ENCODE measurements at places on chromosomes 11 and 22. TPM values are rescaled to one million over a fixed set of nuclear protein-coding genes. Genes with fewer than 3 reads are reported as not detected.

DNA sequence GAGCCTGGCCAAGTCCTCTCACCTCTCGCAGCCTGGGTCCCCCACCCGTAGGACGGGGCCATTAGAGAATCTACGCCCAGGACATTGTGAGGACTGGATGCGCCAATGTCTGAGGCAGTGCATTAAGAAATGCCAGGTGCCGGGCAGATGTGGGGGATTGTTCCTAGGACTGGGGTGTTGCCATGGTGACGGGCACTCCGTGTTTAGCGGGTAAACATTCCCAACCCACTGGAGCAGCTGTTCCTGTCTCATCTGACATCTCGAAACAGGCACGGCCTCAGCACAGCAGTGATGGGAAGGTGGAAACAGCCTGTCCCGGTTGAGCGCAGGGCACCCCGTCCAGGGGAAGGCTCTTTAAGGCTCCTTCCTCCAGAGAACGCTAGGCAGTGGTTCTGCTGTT, 99.6 kb upstream of the RTL6 start:
- no peak for DNase-seq

DNA sequence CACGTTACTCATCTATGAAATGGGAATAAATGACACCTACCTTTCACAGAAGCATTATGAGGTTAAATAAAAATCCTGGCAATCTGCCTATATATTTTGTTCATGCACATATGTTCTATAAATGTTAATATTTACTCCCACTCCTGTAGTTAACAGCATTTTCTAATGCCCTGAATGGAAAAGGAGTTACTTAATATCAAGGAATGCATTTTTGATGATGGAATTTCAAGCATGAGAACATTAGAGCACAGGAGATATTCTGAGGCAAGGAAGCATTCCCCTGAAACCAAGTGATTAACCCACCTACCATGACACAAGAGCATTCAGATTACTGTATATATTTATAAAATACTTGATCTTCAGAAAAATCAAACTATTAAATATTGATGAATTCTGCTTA, 102.1 kb downstream of the ARHGAP32 start:
- DNase-seq = no peak

- DNase-seq = no peak
These were observed 162.1 kb upstream of the RASSF10 start for GRCh38 chr11:12846786-12847615.

C11orf42 gene
- total RNA-seq = not detected

DNA sequence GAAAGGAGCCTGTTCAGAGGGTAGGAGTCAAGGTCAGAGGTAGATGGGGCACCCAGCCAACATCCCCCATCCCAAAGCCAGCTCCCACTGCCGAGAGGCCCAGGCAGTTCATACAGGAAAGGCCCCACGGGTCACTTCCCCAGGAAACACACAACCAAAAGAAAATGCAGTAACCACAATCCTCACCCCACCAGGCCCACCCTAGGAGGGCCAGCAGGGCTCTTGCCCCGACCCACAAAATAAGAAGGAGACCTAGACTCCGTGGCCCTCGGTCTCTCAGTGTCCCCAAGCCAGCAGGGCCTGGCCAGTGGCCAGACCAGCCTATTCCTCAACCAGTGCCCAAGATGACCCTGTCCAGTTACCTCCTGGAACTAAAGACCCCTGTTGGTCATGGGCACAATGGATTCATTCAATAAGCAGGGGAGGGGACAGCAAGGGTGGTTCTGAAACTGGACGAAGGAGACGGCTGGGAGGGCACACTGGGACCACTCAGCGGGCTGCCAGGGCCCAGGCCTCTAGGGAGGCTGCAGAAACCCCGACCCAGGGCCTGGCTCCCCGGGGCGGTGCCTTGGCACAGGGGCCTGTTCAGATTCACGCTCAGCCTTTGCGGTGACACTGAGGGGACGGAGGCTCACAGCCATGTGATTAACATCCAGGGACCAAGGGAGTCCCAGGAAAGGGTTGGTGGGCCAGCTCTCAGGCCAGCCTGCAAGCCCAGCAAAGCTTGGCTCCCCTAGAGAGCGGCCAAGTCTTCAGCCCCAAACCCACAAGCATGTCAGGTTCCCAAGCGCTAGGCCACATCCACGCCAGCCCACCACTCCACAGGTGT, 5.5 kb downstream of the RAB3IL1 start:
- no peak for DNase-seq

GRCh38 chr11:104713401-104713800, 184.9 kb downstream of the CASP12 start:
- DNase-seq = no peak

DNA sequence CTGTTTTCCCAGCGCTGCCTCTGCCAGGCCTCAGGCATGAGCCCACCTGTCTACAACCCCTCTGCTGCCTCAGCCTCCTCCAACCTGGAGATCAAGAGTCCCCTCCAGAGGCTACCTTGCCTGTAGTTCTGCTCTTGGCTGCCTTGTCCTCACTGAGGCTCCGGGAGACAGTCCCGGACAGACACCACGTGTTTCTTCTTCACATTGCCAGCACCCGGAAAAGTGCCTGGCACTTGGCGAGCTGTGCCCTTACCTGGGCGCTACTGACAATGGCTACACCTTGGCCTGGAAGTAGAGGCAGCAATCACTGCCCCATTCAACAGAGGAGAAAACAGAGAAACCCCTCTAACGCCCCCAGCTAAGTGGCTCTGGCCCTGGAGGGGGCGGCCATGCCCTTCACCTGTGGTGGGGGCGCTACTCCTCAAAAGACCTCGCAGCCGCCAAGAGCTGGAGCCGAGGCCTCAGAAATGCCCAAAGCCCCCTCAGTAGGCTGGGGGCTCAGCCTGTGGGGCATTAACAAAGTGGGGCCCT, 3.0 kb upstream of the NAP1L4 start:
- no peak for DNase-seq

MMP8 gene
- not detected for total RNA-seq

DNA sequence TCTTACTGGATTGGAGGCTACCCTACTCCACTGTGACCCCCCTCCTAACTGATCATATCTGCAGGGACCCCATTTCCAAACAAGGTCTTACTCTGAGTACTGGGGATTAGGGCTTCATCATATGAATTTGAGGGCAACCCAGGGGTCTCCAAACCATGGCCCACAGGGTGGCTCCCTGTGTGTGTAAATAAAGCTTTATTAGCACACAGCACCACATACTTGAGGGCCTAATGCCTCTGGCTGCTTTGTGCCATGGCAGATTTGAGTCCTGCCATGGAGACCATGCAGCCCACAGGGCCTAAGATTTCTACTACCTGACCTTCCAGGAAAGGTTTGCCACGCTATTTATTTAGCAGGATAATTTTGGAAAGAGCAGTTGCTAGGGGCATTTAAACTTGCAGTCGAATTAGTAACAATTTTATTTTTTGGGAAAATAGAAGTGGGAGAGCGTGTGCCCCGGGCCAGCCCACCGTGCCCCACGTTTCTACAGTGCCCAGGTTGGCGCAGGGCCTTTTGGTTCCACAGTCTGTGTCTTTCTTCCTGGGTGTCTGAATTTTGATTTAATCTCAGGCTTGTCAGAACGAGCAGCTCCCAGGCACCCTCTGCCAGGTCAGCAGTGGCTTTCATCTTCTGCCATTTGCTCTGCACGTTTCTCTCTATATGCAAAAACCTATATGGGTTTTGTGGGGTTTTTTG, 92.3 kb downstream of the KCNQ1 start:
- DNase-seq = no peak

DNA sequence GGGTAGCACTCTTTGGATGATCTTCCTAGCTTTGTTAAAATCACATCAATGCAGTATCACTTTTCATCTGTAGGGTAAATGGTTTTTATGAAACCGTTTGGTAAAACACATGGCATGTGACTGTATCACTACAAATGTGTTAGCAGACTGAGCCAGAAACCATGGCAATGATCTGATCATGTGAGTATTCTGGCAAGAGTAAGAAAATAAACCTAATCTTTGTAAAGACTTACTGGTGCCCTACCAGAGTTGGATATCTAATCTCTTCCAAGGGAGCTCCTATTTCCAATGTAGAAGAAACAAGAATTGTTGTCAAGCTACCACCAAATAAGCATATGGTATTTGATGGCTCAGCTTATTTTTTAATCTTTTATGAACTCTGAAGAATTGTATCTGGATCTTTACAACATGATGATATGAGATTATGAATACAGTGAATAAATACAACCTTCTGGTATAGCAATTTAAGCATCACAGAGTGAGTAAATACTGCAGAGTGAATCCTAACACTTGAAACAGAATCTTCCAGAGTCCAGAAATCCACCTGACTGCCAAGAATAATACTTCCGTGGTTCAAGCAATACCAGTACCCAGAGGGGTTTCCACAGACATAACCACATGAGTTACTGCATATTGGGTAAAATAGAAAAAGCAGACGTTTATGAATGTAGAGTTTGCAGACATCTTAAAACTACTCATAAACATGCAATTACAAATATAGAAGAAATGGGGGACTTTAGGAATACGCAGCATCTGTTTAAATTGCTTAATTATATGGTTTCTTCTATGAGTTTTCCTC, 238.8 kb downstream of the TTC28 start:
- DNase-seq = no peak

GRCh38 chr22:19062943-19063308, 59.3 kb downstream of the DGCR2 start:
- DNase-seq = no peak

GRM5 gene
- not detected for total RNA-seq

TTC28 gene
- 68.7 TPM for total RNA-seq

- no peak for DNase-seq
These were observed 2.8 kb upstream of the TAB1 start for GRCh38 chr22:39396797-39397195.
